ENCODE measurements at places on chromosomes 6 and 20. TPM values are rescaled to one million over a fixed set of nuclear protein-coding genes. Genes with fewer than 3 reads are reported as not detected.

GRCh38 chr20:26276554-26277210 lies 580.0 kb upstream of the ZNF337 start:
- DNase-seq: no peak

- no peak for DNase-seq
These were observed 98.4 kb upstream of the CARMIL1 start for GRCh38 chr6:25180630-25181349.

DNA sequence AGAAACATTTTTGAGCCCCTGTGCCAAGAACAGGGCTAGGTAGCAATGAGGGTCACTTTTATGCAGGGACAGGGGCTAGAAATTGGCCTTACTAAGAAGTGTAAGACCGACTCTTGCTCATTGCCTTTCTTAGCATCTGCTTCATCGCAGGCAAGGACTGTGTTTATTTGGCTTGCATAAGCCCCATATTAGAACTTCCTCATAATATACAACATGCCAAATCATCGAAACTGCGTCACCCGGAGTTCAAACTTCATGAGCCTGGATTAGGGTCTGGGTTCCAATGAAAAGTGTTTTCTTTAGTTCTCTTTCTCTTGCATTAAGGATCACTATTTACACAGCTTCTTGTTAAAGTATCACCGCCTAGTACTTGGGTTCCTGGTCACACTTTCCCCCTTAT lies 977 bp upstream of the SMAP1 start:
- DNase-seq: no peak

DNA sequence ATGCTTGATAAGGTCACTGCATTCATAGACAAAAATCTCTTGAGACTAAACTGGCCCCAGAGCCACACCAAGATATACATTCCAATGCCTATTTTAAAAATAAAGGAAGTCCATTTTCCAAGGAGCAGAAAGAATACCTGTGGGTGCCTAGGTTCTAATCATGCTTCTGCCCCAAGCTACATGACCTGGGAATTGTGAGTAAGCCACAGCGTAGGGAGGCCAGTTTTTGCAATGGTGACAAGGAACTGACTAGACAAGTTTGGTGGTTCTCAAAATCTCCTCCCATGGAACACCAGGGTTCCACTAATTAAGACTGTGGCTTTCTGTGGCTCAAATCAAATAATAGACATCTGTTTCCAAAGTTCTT lies 83.3 kb downstream of the GMDS start:
- no peak for DNase-seq

DNA sequence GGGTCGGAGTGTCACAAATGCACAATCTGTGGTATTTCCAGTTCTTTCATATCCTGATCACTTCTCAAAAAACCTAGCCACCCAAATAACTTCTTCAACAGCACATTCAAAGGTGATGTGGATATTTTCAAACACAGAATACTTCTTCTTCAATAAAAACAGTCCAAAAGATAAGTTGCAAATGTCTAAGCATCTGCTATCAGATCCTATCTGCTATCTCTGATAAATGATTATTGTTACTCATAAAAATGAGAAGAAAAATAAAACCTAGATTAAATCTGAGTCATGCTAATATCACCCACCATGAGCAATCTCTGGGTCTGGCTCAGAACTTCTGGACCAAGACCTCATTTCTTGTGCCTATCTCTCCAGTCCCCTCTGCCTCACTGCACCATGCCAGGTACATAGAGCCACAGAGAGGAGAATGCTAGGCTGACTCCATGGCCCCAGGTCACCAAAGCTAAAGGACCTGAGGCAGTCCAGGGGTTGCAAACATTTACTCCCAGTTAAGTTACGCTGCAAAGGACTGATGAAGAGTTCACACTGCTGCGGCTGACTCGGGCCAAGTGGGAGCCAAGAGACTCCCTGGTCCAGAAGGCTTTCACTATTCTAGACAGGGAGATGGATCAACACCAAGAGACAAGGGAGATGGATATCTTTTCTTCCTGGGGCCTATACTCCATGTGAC lies 101.4 kb downstream of the KIF13A start:
- DNase-seq: no peak

GRCh38 chr6:83978324-83978734 lies 55.2 kb upstream of the MRAP2 start:
- peak; percentile 37 for DNase-seq

GRCh38 chr6:69887026-69887425 lies 20.7 kb downstream of the COL19A1 start:
- DNase-seq: no peak

- DNase-seq: no peak
These were observed 8.0 kb downstream of the PNISR start for GRCh38 chr6:99416892-99417767.

- DNase-seq: no peak
These were observed 518.3 kb downstream of the KIF16B start for GRCh38 chr20:16054985-16055384.

DNA sequence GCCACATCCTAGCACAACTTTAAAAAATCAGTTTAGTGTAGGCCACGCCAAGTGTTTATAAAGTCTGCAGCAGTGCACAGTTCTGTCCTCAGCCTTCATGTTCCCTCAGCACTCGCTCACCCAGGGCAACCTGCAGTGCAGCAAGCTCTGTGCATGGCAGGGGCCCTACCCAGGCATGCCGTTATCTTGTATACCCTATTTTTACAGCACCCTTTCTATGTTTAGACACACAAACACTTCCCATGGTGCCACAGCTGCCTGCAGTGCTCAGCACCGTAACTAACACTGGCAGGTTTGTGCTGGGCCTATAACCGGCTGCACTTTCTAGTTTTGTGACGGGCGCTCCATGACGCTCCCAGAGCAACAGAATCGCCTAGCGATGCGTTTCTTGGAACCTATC lies 43.8 kb downstream of the ZBTB46 start:
- DNase-seq: no peak

Gene HAO1
- total RNA-seq: not detected

Gene LRFN2
- 0.49 TPM for total RNA-seq

Gene MRPL18
- total RNA-seq: 40.0 TPM

Gene MARCKS
- total RNA-seq: 167 TPM

Gene BMP7
- total RNA-seq: 15.0 TPM

Gene GPLD1
- 10.2 TPM for total RNA-seq

Gene IRF4
- total RNA-seq: 6.2 TPM

Gene BAG2
- 4.8 TPM for total RNA-seq

Gene SULF2
- 72.1 TPM for total RNA-seq

Gene CCN5
- 0.20 TPM for total RNA-seq

Gene PLEKHG1
- total RNA-seq: 49.8 TPM

Measured in skin of body (tissue), 3 donors.